Fibroblast of lung (primary cell): ENCODE measurements at places on chromosomes 4 and X. TPM values are rescaled to one million over a fixed set of nuclear protein-coding genes. Genes with fewer than 3 reads are reported as not detected.
A peak's percentile ranks its signal among the peaks of the same experiment; 100 is the strongest.

- DNase-seq, result no peak
Observed at GRCh38 chr4:184500748-184501589, 26.6 kb upstream of the IRF2 start.

DNA sequence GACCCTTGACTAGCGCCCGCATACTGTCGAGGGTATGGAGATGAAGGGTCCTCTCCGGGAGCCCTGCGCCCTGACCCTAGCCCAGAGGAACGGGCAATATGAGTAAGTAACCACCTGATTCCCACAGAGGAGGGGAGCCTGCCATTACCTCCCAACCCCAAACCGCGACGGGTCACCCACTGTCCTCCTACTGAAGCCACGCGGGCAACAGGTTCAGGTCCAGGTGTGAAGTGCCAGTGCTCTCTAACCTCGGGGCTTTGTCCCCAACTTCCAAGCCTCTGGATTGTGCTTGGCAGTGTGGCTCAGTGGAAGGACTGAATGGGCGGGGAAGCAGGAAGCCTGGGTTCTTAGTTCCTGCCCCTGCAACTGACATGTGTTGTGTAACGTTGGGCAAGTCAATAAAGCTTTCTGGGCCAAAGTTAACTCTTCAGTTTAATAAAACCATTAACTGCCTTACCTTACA lies 694 bp downstream of the OCRL start:
- no peak for DNase-seq

DNA sequence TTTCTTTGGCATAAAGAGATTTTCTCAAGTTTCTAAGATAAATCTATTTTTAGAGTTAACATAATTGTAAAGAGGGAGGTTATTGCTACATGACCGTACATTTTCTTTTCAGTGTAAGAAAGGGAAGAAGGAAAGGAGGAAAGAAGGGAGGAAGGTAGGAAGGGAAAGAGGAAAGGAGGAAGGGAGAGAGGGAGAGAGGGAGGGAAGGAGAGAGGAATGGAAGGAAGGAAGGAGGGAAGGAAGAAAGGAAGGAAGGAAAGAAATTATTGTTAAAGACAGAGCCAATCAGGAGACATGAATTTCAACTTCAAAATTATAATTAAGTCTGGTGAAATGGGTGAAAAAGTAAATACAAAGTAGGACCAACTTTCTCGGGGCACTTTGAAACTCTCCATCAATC lies 197.6 kb downstream of the SNCA start:
- no peak for DNase-seq

DNA sequence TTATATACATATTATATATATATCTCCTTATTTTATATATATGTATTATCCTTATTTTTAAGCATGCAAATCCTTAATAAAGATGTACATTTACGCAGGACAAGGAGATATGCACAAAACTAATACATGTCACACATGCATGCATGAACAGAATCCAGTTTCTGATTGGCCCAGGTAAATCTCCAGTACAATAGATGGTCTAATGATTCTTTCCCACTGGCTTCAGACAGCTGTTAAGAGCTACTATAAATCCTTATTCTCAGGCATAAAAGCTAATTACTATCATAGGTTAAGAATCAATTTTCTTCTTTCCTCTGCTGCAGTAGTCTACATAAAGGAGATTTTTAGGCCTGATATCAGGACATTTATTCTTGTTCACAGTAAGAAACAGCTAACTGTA lies 689.8 kb downstream of the KCTD8 start:
- no peak for DNase-seq

GRCh38 chr4:174377613-174378012 lies 93.9 kb downstream of the CEP44 start:
- DNase-seq, result no peak

DNA sequence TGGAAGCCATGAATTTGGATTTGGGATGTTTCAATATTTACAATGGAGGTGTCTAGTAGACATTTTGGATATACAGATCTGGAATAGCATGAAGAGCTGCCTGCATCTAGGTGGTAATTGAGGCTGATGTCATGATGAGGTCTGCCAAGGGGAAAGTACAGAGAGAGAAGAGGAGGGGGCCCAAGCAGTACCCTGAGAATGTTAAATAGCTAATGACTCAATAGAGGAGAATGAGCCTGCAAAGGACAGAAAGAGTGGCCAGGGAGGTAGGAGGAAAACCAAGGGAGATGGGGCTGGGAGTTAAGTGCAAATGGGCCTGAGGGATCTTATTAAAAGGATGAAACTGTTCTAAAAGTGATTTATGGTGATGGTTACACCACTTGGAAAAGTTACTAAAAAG lies 182.2 kb upstream of the KIT start:
- DNase-seq, result no peak

DNA sequence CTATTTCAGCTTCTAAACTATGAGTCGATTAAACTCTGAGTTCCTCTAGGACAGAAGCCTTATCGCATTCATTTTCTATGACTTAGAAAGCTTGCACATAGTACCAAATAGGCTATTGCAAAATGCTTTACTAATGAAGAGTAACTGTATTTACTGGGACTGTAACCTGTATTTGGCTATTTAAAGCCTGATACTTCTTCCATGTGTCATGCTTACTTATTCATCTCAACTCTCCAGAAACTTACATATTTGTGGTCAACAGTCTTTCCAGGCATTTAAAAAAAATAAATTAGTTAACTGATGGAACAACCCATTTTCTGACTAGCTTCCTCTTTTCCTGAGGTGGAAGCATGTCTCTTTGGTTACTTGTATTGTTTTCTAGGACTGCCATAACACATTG lies 467.9 kb downstream of the PCDH11X start:
- peak; percentile 68 for DNase-seq

DNA sequence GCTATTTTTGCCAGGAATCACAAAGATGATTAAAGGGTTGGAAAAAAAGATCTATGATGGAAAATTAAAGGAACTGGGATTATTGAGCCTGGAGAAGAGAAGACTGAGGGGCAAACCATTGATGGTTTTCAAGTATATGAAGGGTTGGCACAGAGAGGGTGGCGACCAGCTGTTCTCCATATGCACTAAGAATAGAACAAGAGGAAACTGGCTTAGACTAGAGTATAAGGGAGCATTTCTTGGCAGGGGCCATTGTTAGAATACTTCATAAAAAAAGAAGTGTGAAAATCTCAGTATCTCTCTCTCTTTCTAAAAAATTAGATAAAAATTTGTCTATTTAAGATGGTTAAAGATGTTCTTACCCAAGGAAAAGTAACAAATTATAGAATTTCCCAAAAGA lies 75.1 kb downstream of the NPNT start:
- no peak for DNase-seq

- DNase-seq, result no peak
Observed at GRCh38 chr4:154135576-154135975, 346.7 kb upstream of the SFRP2 start.

The ODAPH gene
- total RNA-seq, result not detected in 2 replicates

The SYNPO2 gene
- total RNA-seq, result 12.6 and 40.1 TPM in 2 replicates

The PNMA6F gene
- not detected in 2 replicates for total RNA-seq

The JCHAIN gene
- total RNA-seq, result 14.1 and 28.7 TPM in 2 replicates

The OPN1MW2 gene
- not detected in 2 replicates for total RNA-seq

The CXCL8 gene
- total RNA-seq, result 1.3 TPM in 2 replicates

The TMEM150C gene
- total RNA-seq, result 0.77 and 1.2 TPM in 2 replicates

The COL4A6 gene
- 3.5 and 7.2 TPM in 2 replicates for total RNA-seq

The NR0B1 gene
- 1.8 and 4.6 TPM in 2 replicates for total RNA-seq

The MSX1 gene
- 1.3 and 2.1 TPM in 2 replicates for total RNA-seq

The IGSF1 gene
- total RNA-seq, result under 0.01 TPM in 1 of 2 replicates, not detected in the other
